ENCODE measurements at places on chromosomes 13 and 19.
A peak's percentile ranks its signal among the peaks of the same experiment; 100 is the strongest.

DNA sequence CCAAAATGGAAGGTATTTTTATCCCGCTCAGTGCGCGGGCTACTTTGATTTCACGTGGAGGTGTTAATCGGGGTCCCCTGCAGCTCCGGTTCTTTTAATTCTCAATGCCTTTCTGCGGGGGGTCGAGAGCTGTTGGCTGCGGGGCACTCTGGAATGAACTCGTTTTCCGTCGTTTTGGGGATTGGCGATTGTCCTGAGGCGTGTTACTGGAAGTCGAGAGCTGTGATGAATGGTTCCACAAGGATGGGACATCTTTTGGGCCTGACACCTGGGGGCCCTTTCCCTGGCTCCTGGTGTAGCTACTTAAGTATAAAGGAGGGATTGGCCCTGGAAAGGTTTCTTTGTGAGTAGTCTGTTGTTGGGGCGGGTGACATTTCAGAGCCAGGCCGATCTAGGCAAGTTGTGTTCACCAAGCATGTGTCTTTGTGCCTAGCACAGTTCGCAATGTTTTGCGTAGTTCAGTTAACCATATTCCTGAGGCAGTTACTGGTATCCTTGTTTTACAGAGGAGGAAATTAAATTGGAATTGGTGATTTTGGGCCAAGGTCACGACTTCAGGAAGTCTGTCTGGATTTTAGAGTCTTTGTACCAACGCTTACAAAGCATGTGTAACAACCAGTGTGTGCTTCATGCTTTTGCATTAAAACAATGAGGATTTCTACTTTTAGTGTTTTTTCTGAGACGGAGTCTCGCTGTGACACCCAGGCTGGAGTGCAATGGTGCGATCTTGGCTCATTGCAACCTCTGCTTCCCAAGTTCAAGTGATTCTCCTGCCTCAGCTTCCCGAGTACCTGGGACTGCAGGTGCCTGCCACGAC lies 846 bp downstream of the RPL13A start:
- DNase-seq = no peak

DNA sequence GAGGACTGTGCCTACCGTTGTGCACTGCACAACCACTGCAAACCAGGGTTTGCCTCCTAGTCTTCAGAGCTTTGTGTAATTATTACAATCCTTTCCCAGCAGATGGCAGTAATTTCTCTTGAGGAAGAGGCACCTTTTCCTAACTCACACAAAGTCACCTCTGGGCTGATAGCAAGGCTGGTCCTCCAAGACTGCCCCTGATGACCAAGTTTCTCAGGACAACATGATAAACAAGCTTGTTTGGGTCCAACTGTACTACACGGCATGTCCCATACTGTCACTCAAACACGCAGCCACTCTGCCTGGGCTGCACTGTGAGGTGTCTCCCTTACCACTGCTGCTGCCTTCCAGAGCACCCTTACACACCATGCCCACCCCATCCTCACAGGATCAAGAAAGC lies 39.3 kb downstream of the RFXAP start:
- DNase-seq = peak; percentile 71

- no peak for DNase-seq
Observed at GRCh38 chr19:13463296-13463695, 43.0 kb downstream of the CACNA1A start.

DNA sequence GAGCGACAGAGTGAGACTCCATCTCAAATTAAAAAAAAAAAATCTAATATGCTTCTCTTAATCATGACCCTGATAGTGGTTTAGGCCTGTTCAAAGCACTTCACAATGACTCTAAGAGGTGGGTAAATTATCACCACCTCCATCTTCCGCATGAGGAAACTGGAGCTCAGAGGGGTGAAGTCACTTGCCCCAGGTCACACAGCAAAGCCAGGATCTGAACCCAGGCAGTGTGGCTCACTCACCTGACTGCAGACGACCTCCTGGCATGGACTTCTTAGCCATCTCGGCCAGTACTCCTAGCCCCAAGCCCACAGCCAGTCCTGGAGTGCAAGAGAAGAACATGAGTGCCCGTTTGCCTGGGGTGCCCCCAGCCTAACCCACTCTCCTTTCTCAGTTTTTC lies 6.9 kb downstream of the COQ8B start:
- no peak for DNase-seq

DNA sequence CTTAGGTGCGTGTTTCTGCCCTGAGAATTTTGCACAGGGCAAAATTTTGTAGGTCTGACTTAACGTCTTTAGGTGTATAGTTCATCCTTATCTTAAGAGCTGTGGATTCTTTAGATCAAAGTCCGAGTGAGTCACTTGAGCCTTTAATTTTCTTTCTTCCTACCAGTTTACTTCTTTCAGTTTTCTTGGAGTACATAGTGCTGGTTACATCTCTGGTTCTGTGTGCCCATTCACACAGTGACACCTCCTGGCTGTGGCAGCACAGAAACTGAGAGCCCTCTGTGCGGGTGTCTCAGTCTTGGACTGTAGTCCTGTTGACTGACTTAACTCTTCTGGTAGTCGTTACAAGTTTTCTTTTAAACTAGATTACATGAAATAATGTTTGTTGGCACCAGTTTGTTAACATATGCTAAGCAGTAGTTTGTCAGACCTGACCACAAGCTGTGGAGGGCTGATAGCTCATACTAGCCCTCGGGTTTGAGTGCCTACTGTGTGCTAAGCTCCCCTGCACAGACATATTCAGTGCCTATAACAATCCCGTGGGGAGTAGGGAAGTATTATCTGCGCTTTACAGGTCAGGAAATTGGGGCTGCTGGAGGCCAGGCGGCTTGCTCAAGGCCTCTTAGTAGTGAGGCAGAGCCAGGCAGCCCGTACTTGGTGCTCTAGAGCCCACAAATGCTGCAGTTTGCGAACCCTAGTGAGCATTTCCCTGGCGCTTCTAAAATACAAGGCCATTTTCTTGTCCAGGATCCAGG lies 1.6 kb downstream of the GATAD2A start:
- DNase-seq = no peak

DNA sequence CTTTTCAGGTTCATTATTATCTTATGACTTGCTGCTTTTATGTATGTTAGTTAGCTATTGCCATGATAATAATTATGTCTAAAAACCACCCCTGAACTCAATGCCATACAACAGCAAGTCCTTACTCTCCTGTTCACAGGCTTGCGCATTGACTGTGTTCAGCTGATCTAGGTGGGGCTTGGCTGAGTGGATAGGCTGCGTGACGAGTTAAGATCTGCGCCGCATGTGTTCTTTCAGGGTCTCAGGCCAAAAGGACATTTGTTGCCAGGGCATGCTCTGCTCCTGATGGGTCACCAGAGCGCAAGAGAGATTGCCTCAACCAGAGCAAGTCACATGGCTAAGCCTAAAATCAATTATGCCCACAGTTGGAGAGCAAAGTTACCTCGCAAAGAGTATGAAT lies 859 bp downstream of the ZNF568 start:
- DNase-seq = peak; percentile 34

DNA sequence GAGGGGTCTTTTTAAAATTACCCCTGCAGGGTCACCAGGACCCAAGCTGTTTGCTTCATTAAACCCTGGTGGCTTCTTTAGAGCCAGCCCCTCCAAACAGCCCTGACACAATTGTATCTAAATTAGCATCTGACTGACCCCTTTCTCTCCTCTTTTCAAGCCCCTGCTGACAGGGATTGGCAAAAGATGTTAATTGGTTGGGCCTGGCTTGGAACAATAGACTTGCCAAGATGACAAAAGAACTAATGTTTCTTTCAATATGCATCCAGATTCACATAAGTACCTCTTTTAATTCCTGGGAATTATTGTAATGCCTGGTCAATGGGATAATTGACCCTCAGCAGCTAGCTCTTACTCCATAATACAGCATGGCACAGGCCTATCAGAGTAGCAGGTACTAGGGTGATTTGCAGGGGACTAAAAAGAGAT lies 140.8 kb downstream of the SHISA2 start:
- no peak for DNase-seq

DNA sequence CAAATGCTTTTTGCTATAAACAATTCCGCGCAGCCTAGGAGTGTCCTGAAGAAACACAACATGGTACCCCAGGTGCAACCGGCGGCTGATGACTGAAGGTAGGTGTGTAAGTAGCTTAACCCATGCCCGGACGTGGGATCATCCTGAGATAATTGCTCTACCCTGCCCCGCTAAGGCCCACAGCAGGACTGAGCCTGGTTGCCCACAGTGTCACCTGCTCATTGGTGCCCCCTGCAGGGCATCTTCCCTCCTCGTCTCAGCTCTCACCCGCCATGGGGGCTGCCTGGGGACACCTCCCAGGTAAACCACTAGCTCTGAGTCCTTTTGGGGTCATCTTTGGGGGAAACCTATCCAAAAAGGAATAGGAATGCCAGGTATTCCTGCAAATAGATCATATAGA lies 22.3 kb downstream of the TMEM161A start:
- DNase-seq = peak; percentile 16

DNA sequence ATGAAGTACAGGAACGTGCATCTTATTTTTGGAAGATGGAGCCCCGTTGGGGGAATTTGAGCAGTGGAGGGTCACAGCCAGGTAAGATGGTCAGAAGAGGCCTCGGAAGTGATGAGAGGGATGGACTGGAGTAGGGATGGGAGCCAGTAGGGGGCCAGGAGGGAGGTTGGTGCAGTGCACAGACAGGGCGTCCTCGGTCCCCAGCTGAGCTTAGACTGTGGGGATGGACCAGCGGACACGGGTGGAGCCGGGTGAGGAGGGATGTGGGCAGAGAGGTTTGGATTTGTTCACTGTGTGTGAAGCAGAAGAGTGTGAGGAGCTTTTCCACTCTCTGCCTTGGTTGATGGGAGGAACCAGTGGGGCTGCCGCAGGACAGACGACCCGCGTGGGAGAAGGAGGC lies 10.6 kb downstream of the RPS9 start:
- DNase-seq = no peak

DNA sequence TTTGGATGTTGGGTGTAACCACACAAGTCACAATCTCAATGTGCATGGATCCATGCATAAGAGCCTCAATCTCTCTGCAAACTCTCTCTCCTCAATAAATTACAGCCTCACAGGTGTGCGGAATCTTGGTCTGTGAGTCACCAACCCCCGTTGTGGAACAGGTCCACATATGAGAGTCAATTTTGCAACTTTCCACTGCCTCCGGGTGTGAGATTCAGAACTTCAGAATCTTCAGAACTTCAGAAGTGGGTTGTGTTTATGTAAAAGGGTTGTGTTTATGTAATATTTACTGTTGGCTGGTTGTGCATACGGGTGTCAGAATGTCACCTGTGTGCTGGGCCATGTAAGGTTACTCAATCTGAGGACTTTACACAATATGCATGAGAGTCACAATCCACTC lies 46.3 kb upstream of the ZNF728 start:
- no peak for DNase-seq

- DNase-seq = no peak
Observed at GRCh38 chr13:98525456-98526181, 51.3 kb downstream of the STK24 start.

GRCh38 chr19:54178581-54179261 lies 5.8 kb upstream of the TMC4 start:
- no peak for DNase-seq

GRCh38 chr19:47239610-47240296 lies 8.8 kb upstream of the BBC3 start:
- DNase-seq = no peak

GRCh38 chr19:10115392-10116084 lies 4.0 kb downstream of the P2RY11 start:
- DNase-seq = no peak

Data from SHP77 (cell line).